B cell (primary cell): ENCODE measurements at places on chromosomes 16 and 17. TPM values are rescaled to one million over a fixed set of nuclear protein-coding genes. Genes with fewer than 3 reads are reported as not detected.

- no peaks in the 10 kb centered on the region for H3K36me3 ChIP-seq
- no peak overlapping the region for H3K27ac ChIP-seq
- H3K4me1 ChIP-seq: no peaks in the 10 kb centered on the region
- DNase-seq: no peak
Observed at GRCh38 chr17:40453881-40454612, 10.8 kb downstream of the IGFBP4 start.

The SNRNP25 gene
- 24.3 and 25.5 TPM in 2 replicates for total RNA-seq

DNA sequence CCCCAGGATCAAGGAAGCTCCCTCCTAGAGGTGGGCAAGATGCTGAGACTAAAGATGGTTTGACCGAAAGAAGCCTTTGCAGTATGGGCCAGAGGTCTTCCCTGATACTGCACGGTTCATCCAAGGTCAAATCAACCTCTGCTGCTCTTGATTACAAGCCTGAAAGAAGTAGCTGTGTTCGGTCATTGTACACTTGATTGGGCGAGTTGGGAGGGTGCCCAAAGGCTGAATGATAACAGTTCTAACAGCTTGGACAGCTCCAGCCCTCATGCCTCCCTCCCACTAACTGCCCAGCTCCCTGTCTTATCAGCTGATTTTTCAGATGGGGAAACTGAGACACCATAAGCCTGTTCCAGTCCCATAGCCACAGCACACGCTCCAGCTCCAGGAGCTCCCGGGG lies 42.8 kb downstream of the ABCC12 start:
- H3K4me1 ChIP-seq: no peaks in the 10 kb centered on the region
- H3K27ac ChIP-seq: no peak overlapping the region
- H3K27me3 ChIP-seq: no peaks in the 10 kb centered on the region
- no peaks in the 10 kb centered on the region for H3K36me3 ChIP-seq
- DNase-seq: no peak

GRCh38 chr16:81551151-81551808 lies 106.7 kb downstream of the CMIP start:
- no peaks in the 10 kb centered on the region for H3K27me3 ChIP-seq
- DNase-seq: no peak
- peaks cover 18% of the 10 kb centered on the region for H3K36me3 ChIP-seq
- no peak overlapping the region for H3K4me3 ChIP-seq

The CIITA gene
- total RNA-seq: 719 and 738 TPM in 2 replicates

DNA sequence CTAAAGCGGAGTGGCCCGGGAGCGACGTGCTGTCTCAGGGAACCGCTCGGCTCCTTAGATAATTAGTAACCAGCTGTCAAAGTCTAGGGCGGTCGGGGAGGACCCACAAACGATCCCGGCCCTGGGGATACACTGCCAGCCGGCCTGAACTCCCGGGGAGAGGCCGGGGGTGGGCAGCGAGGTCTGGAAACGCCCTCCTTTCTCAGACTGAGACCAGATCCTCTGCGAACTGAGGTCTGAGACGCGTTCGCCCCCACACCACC lies 1.3 kb downstream of the HNF1B start:
- DNase-seq: no peak
- H3K4me1 ChIP-seq: peaks cover 62% of the 10 kb centered on the region
- H3K27me3 ChIP-seq: peaks cover 56% of the 10 kb centered on the region
- H3K36me3 ChIP-seq: no peaks in the 10 kb centered on the region
- peak overlapping the region; percentile 42 for H3K4me3 ChIP-seq

DNA sequence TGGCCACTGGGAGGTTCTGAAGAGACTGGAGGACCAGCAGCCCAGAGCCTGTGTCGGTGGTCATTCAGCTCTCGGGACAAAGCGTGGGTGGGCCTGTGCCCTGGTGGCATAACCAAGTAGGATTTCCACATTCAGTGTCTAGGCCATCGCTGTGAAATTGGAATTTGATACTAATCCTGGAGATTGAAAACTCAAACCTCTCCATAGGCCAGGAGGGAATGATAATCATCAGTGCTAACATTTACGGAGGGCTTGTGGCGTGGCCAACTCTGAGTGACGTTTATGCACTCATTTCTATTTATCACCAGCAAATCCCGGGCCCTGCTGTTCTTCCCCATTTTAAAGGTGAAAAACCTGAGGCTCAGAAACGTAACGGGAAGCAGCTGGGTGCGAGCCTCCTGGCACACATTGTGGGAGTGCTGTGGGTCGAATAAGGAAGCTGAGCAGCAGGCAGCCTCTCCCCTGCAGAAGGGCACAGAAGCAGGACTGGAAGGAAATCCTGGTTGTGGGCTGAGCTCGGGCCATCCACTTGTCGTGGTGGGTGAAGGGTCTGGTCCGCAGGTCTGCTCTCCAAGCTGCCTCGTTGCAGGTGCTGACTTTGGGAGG lies 33.1 kb downstream of the RAI1 start:
- no peaks in the 10 kb centered on the region for H3K27me3 ChIP-seq
- H3K27ac ChIP-seq: no peak overlapping the region
- H3K4me3 ChIP-seq: no peak overlapping the region
- no peaks in the 10 kb centered on the region for H3K36me3 ChIP-seq
- DNase-seq: no peak
- peaks cover 12% of the 10 kb centered on the region for H3K4me1 ChIP-seq

The GLIS2 gene
- not detected in 2 replicates for total RNA-seq

- H3K4me3 ChIP-seq: no peak overlapping the region
- H3K27me3 ChIP-seq: no peaks in the 10 kb centered on the region
- no peak overlapping the region for H3K27ac ChIP-seq
- DNase-seq: no peak
- peaks cover 58% of the 10 kb centered on the region for H3K36me3 ChIP-seq
Observed at GRCh38 chr16:47646914-47647313, 185.8 kb downstream of the PHKB start.

The ZNF597 gene
- 4.6 and 5.0 TPM in 2 replicates for total RNA-seq

The PRKCB gene
- 373 and 397 TPM in 2 replicates for total RNA-seq

- peaks cover 49% of the 10 kb centered on the region for H3K27me3 ChIP-seq
- no peak overlapping the region for H3K4me3 ChIP-seq
- peaks cover 16% of the 10 kb centered on the region for H3K4me1 ChIP-seq
- DNase-seq: no peak
Observed at GRCh38 chr17:31390426-31390747, 1.1 kb upstream of the RAB11FIP4 start.

DNA sequence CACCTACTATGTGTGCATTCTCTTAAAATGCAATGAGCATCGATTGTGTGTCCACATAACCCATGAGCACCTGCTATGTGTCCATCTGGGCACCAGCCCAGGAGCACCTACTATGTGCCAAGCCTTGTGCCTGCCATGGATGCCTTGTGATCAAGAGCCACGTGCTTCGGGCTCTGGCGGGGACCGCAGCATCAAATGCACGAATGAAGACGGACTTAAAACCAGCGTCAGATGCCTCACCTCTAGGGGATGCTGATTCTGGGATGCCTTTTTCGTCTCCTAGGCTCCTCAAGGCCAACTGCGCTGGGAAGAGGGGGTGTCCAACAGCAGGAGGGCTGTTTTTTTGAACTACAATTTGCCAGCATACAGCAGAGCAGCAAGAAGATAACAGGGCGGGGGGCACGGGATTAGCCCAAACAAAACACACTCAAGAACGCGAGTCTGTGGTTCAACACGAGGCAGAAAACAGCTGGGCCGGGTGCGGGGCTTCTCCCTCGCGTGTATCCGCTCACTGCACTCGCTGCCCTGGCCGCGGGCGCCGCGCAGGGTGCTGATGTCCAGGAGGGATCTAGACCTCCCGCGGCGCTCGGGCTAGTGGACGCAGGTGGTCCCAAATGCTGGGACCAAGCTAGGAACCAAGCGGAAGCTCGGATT lies 1.2 kb upstream of the GLIS2 start:
- no peaks in the 10 kb centered on the region for H3K36me3 ChIP-seq
- peak; percentile 64 for DNase-seq
- H3K4me3 ChIP-seq: peak overlapping the region; percentile 65
- no peaks in the 10 kb centered on the region for H3K27me3 ChIP-seq
- H3K27ac ChIP-seq: no peak overlapping the region

- peaks cover 4% of the 10 kb centered on the region for H3K36me3 ChIP-seq
- peaks cover 20% of the 10 kb centered on the region for H3K4me1 ChIP-seq
- DNase-seq: no peak
- peak overlapping the region; percentile 64 for H3K27ac ChIP-seq
Observed at GRCh38 chr17:2214047-2214928, 89.3 kb downstream of the SMG6 start.

- H3K36me3 ChIP-seq: no peaks in the 10 kb centered on the region
- H3K27ac ChIP-seq: no peak overlapping the region
- H3K27me3 ChIP-seq: no peaks in the 10 kb centered on the region
Observed at GRCh38 chr17:32854832-32855389, 22.0 kb downstream of the MYO1D start.
